ENCODE measurements at places on chromosomes 3 and 15. TPM values are rescaled to one million over a fixed set of nuclear protein-coding genes. Genes with fewer than 3 reads are reported as not detected.

GRCh38 chr3:12328132-12328836 is 39.4 kb downstream of the PPARG start:
- H3K4me1 ChIP-seq = peaks cover 2% of the 10 kb centered on the region
- H3K36me3 ChIP-seq = peaks cover 2% of the 10 kb centered on the region
- no peak overlapping the region for H3K4me3 ChIP-seq
- H3K27ac ChIP-seq = no peak overlapping the region
- no peaks in the 10 kb centered on the region for H3K27me3 ChIP-seq

GRCh38 chr3:121793078-121793477 is 41.8 kb downstream of the IQCB1 start:
- peak overlapping the region; percentile 25 for H3K4me3 ChIP-seq
- DNase-seq = no peak
- H3K4me1 ChIP-seq = peaks cover 4% of the 10 kb centered on the region
- no peak overlapping the region for H3K27ac ChIP-seq
- H3K27me3 ChIP-seq = no peaks in the 10 kb centered on the region

- H3K36me3 ChIP-seq = no peaks in the 10 kb centered on the region
- peaks cover 16% of the 10 kb centered on the region for H3K27me3 ChIP-seq
- H3K4me1 ChIP-seq = peaks cover 3% of the 10 kb centered on the region
- no peak overlapping the region for H3K27ac ChIP-seq
- no peak for DNase-seq
- H3K4me3 ChIP-seq = no peak overlapping the region
Measured at GRCh38 chr3:57109437-57110199, 49.2 kb downstream of the SPATA12 start.

DNA sequence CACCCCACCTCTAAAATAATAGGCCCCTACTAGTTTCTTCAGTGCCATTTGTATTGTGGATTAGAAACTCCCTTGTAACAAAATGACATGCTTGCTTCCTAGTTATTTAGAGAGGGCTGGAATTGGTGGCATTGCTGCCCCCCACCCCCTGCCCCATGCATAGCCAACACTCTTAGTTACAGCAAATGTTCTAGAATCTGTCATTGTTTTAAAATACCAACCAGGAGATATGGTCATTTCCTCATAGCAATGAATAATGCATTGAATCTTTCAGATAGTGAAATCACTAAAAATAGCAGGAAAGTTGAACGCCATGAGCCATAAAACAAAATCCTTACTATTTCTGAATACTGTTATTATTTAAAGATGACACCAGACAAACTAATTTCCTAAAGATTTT is 292.5 kb downstream of the ARPP21 start:
- H3K27ac ChIP-seq = no peak overlapping the region
- H3K4me3 ChIP-seq = no peak overlapping the region
- no peaks in the 10 kb centered on the region for H3K36me3 ChIP-seq

DNA sequence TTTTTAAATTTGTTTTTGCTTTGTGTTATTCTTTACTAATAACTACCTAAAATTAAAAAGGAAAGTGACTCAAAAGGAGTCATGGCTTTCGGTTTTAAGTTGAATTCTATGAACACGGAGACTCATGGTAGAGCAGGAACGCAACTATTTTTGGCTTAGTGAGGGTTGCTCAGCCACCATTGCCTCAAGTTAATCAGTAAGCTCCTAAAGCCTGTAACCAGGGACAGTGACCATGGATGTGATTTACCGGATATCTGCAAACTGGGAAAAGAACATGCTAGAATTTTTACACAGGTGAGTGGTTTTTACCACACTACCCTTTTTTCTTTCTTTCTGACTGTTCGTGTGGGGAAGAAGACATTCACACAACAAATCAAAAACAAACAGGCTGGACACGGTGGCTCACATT is 11.8 kb downstream of the SLC12A8 start:
- DNase-seq = no peak
- H3K27ac ChIP-seq = no peak overlapping the region
- H3K36me3 ChIP-seq = peaks cover 3% of the 10 kb centered on the region
- no peak overlapping the region for H3K4me3 ChIP-seq

- H3K27me3 ChIP-seq = peaks cover 28% of the 10 kb centered on the region
- no peaks in the 10 kb centered on the region for H3K4me1 ChIP-seq
- H3K4me3 ChIP-seq = no peak overlapping the region
Measured at GRCh38 chr3:5298453-5298852, 110.9 kb downstream of the EDEM1 start.

- H3K4me3 ChIP-seq = no peak overlapping the region
- no peak overlapping the region for H3K27ac ChIP-seq
- peaks cover 2% of the 10 kb centered on the region for H3K4me1 ChIP-seq
- H3K36me3 ChIP-seq = peaks cover 2% of the 10 kb centered on the region
Measured at GRCh38 chr3:151008699-151009098, 36.2 kb upstream of the CLRN1 start.

DNA sequence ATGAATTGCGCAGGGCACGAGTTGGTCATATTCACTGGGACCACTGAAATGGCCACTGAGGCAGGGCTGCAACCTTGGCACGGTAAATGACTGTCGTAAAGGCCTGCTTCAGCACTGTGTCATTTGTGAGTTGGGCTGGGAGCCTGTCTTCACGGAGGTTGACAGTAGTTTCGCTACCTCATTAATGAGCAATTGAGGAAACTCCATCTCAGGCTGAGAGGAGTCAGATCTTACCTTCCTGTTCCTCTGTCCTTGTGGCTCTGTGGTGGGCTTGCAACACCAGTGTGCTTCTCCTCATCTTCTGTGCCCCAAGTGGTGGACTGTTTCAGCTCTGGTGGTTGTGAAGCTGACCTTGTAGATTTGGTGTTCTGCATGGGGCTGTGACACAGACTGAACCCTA is 80.1 kb upstream of the EIF1B start:
- H3K4me1 ChIP-seq = peaks cover 4% of the 10 kb centered on the region
- no peaks in the 10 kb centered on the region for H3K27me3 ChIP-seq
- no peak overlapping the region for H3K4me3 ChIP-seq
- DNase-seq = no peak
- no peak overlapping the region for H3K27ac ChIP-seq

DNA sequence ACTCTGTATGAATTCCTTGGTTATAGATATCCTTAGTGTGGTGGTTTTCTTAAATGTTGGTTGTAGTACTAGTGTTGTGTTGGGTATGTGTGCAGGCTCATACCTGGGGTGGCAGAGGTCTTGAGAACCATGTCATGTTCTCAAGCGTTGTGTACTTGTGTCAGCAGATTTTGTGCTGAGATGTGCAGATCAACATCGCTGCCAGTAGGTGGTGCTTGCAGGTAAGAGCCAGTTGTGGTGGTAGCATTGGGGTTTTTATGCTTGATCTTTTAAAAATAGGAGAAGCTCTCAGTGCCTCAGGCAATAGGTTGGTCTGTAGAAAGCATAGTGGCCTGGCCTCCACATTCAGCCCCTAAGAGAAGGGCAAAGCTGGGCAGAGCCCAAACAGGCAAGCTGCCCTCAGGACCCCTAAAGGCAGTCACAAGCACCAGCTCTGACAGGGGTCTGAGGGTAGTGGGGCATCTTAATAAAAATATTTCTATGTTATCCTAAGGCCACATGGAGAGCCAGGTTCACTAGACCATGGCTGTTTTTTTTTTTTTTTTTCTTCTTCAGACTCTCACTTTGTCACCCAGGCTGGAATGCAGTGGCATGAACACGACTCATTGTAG is 164.0 kb downstream of the IL20RB start:
- DNase-seq = no peak
- no peaks in the 10 kb centered on the region for H3K36me3 ChIP-seq
- H3K4me1 ChIP-seq = peaks cover 5% of the 10 kb centered on the region
- H3K4me3 ChIP-seq = no peak overlapping the region
- H3K27me3 ChIP-seq = peaks cover 74% of the 10 kb centered on the region

DNA sequence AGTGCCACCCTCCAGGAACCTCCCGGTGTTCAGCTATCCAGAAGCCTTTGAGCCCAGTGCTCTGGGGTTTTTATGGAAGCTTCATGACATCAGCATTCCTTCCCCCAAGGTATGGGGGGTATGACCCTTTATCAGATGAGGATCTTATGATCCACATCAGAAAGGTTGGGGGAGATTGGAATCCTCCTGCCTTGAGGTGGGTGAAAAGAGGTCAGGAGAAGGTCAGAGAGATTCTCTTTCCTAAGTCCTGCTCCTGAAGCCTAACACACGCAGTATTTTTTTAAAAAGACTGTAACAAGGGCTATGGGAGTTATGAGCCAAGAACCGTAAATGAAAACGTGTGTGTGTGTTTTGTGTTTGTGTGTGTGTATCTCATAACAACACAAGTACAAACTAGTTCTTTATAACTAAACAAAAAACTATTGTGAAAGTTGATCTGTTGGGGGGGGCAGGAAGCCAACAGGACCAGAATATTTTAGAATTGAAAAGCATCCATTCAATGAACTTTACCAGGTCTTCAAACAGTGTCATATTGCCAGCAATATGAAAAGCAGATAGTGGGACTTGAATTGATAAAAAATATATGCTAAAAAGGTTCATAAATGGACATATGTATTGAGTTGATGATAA is 13.2 kb downstream of the MKRN3 start:
- DNase-seq = no peak
- H3K4me3 ChIP-seq = no peak overlapping the region
- H3K27me3 ChIP-seq = no peaks in the 10 kb centered on the region
- no peaks in the 10 kb centered on the region for H3K4me1 ChIP-seq
- no peaks in the 10 kb centered on the region for H3K36me3 ChIP-seq

GRCh38 chr3:171206283-171206682 is 179.8 kb upstream of the SLC2A2 start:
- peaks cover 2% of the 10 kb centered on the region for H3K4me1 ChIP-seq
- DNase-seq = no peak

DNA sequence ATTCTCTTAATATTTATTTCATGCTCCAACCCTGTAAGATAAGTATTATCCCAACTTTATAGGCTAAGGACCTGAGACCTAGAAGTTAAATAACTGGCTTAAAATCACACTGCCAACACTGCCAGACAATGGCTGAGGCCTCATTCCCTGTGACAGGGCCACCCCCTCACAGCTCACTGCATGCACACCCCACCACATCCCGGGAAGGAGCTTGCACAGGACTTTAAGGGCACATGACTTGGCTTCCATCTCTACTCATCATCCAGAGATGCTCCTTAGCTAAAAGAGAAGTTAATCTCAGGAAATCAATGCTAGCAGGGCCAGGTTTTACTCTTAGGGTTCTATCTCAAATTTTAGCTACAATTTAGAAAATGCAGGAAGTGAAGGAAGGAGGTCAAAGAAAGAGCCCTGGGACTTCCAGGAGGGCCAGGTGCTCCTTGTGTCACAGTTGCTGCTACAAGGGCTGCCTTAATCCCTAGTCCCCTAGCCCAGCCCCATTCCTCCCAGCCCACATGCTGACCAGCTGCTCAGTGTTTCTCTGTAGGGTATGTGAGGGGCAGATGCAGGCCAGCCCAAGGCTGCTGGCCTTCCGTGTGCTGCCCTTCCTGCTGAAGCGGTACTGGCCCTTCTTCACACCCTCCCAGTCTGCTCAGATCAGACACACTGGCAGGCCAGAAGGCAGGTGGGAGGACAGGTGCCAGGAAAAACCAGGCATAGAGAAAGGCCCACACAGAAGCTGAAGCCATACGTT is 53.5 kb downstream of the WWTR1 start:
- DNase-seq = no peak
- peaks cover 4% of the 10 kb centered on the region for H3K27me3 ChIP-seq
- H3K4me1 ChIP-seq = no peaks in the 10 kb centered on the region
- peaks cover 2% of the 10 kb centered on the region for H3K36me3 ChIP-seq

GRCh38 chr3:13348100-13348499 is 72.0 kb downstream of the NUP210 start:
- H3K27me3 ChIP-seq = no peaks in the 10 kb centered on the region
- DNase-seq = no peak
- no peak overlapping the region for H3K4me3 ChIP-seq
- H3K4me1 ChIP-seq = peaks cover 47% of the 10 kb centered on the region
- H3K36me3 ChIP-seq = peaks cover 4% of the 10 kb centered on the region

- DNase-seq = no peak
- no peak overlapping the region for H3K27ac ChIP-seq
- no peak overlapping the region for H3K4me3 ChIP-seq
- peaks cover 4% of the 10 kb centered on the region for H3K36me3 ChIP-seq
- peaks cover 19% of the 10 kb centered on the region for H3K4me1 ChIP-seq
- no peaks in the 10 kb centered on the region for H3K27me3 ChIP-seq
Measured at GRCh38 chr3:119918992-119919933, 137.4 kb downstream of the NR1I2 start.

- H3K27ac ChIP-seq = no peak overlapping the region
- DNase-seq = no peak
- peaks cover 32% of the 10 kb centered on the region for H3K27me3 ChIP-seq
- no peaks in the 10 kb centered on the region for H3K36me3 ChIP-seq
Measured at GRCh38 chr15:79601405-79602086, 169.4 kb downstream of the MINAR1 start.

- H3K4me3 ChIP-seq = peak overlapping the region; percentile 52
- no peak for DNase-seq
- peaks cover 5% of the 10 kb centered on the region for H3K36me3 ChIP-seq
- peaks cover 33% of the 10 kb centered on the region for H3K4me1 ChIP-seq
- H3K27me3 ChIP-seq = peaks cover 88% of the 10 kb centered on the region
- H3K27ac ChIP-seq = no peak overlapping the region
Measured at GRCh38 chr3:27715863-27716262, 6.3 kb downstream of the EOMES start.

DNA sequence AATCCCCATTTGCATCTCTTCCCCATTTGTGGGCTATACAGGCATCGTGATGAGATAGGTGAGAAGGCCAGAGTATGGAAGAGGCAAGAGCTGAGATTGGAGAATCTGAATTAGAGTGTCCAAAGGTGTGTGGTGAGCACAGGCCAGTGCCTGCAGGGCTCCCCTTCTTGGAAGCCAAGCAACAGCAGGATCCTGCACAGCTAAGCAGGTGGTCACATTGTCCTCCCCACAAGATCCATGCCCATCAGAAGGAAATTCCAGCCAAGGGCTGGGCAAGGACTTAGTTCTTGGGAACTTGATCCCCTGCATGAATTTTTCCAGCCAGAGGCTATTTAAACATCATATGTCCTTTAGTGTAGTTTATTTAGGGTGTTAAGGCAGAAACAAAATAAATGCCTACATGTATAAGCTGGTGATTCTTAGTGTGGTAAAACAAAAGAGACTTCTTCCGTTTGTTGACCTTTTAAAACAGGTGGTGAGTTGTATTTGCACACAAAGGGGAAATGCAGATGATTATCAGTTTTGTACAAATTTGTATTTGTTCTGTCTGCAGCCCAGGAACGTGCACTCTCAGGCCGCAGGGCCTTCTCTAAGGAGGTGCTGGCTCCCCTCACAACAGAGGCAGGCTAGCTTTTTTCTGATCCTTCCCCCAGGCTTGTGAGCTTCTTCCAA is 110.2 kb downstream of the PLCL2 start:
- H3K36me3 ChIP-seq = peaks cover 3% of the 10 kb centered on the region
- no peak overlapping the region for H3K27ac ChIP-seq

GRCh38 chr3:181712226-181712552 is 464 bp downstream of the SOX2 start:
- H3K36me3 ChIP-seq = peaks cover 6% of the 10 kb centered on the region
- DNase-seq = no peak
- peak overlapping the region; percentile 50 for H3K4me3 ChIP-seq
- H3K4me1 ChIP-seq = peaks cover 6% of the 10 kb centered on the region

GRCh38 chr15:22735781-22736180 is 50.7 kb upstream of the NIPA1 start:
- peaks cover 40% of the 10 kb centered on the region for H3K27me3 ChIP-seq
- no peak overlapping the region for H3K27ac ChIP-seq
- no peak overlapping the region for H3K4me3 ChIP-seq
- H3K36me3 ChIP-seq = peaks cover 3% of the 10 kb centered on the region
- no peaks in the 10 kb centered on the region for H3K4me1 ChIP-seq

GRCh38 chr3:87126321-87126720 is 100.8 kb upstream of the CHMP2B start:
- H3K36me3 ChIP-seq = no peaks in the 10 kb centered on the region
- H3K27ac ChIP-seq = no peak overlapping the region
- no peak for DNase-seq
- H3K4me3 ChIP-seq = no peak overlapping the region

GPR156 gene
- total RNA-seq = 0.10 TPM

CYP1A2 gene
- total RNA-seq = not detected

FBXL22 gene
- 0.81 TPM for total RNA-seq

MUC4 gene
- total RNA-seq = not detected

FMN1 gene
- total RNA-seq = 18.7 TPM

P2RY14 gene
- 0.90 TPM for total RNA-seq

AADAC gene
- not detected for total RNA-seq

TNFSF10 gene
- total RNA-seq = 8.3 TPM

DLL4 gene
- not detected for total RNA-seq

All from T-helper 17 cell (primary cell).